Ammon's horn (tissue), 1 donor: ENCODE measurements at places on chromosomes 2 and 18.

DNA sequence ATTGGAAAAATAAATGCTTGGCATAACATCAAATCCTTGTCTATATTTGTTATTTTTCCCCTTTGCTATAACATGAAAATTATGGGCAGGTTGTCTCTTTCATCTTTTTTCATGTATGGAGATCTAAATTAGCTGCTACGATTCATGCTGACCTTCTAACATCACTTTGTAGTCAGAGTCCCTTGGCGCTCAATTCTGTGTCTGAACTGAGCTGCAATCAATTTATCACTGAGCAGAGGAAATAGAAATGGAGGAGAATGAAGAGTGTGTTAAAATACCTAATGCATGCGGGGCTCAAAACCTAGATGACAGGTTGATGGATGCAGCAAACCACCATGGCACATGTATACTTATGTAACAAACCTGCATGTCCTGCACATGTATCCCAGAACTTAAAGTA lies 168.9 kb downstream of the CDH7 start:
- no peak for DNase-seq

- DNase-seq: no peak
Measured at GRCh38 chr2:179594268-179595112, 266.9 kb downstream of the ZNF385B start.

DNA sequence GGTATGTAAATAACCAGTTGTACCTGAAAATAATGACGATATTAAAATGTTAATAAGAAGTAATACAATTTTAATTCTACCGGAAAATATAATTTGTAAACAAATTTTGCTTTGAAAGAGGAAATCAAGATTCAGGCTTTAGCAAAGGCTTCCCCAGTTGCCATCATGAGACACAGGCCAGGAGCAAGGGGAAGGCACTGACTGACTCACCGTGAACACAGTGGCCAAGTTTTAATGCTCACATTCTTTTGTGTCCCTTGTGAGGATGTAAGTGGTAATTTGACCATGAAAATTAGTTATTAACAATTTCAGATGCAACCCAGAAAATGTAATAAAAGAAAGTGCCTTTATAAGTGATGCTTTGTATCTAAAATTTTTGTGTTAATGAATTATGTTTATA lies 164.1 kb downstream of the GREB1L start:
- DNase-seq: no peak

DNA sequence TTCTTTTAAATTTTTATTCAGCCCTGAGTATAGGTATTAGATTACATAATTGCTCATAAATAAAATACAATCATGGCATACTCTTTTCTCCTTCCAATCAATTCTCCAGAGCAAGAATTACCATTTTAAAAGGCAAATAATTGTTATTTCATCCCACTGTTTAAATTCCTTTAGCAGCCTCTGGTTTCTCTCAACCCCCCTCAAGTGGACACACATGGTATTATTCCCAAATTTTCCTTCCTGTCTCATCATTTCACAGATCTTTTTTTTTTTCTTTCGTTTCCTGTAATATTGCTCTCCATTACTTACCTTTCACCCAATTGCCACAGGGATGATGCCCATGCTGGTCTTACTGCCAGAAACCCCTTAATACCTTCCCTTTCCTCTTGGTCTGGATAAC lies 385.2 kb downstream of the RIT2 start:
- DNase-seq: no peak

GRCh38 chr2:191441496-191442214 lies 196.5 kb downstream of the MYO1B start:
- no peak for DNase-seq

GRCh38 chr18:3593381-3593903 lies 143.5 kb downstream of the TGIF1 start:
- no peak for DNase-seq

DNA sequence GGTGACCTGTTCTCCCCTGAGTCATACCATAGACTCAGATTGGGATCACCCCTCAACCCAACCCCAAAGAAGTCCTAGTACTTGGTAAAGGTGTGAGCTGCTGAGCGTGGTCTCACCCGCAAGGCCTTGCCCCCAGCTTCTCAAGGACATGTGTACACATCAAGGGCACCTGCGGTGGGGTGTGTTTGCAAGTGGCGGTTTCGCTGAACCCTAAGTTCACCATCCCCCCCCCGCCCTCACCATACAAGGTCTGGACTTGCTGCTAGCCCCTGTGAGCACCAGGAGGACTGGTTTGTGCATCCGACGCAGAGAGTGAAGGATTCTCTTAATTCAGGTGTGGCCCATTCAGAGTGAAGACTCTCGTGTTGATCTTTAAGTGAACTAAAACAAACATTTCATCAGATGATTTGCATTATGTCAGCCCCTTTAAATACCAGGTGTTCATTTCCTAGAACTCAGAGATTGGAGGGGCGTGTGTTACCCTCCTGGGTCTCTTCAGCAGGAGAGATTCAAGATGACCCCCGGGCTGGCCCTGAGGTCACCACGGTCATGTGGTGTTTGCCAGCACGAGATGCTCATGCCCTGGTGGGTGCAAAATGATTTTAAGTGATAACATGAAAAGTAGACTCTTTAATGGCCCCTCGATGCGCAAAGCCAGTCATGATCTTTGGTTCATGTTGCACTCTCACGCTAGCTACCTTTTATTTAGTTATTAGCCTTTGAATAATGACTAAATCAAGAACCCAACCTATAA lies 27.8 kb downstream of the MTERF4 start:
- DNase-seq: no peak

GRCh38 chr2:91442246-91442905 lies 2750.9 kb downstream of the RPIA start:
- peak; percentile 0 for DNase-seq

GRCh38 chr2:201204655-201205514 lies 21.9 kb downstream of the CASP10 start:
- no peak for DNase-seq

GRCh38 chr2:219308142-219309101 lies 779 bp downstream of the PTPRN start:
- peak; percentile 57 for DNase-seq
